ENCODE measurements at places on chromosomes 1 and 21.

DNA sequence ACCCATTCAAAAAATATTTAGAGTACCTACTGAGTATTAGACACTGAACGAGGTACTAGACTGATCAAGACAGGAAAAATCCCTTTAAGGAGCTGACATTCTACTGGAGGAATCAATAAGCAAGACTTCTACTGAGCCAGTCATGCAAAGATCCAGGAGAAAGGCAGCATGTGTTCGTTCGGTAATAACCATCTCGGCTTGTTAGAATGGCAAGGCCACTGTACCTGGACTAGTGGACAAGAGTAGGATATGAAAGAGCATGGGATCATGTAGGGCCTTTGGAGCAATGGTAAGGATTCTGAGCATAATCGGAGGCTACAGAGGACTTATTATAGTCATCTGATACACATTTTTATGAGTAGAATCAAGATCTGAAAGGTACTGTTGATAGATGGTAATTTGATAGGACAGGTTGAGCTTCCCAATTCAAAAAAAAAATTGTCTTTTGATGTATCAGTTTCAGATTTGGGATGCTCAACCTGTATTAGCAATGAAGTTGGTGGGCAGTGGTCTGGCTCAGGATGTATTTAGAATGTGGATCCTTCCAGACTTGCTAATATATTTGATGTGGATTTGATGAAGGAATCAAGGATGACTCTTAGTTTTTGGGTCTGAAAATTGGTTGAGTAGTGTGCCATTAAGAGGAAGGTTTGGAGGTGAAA lies 2.3 kb downstream of the COX20 start:
- DNase-seq, result no peak

DNA sequence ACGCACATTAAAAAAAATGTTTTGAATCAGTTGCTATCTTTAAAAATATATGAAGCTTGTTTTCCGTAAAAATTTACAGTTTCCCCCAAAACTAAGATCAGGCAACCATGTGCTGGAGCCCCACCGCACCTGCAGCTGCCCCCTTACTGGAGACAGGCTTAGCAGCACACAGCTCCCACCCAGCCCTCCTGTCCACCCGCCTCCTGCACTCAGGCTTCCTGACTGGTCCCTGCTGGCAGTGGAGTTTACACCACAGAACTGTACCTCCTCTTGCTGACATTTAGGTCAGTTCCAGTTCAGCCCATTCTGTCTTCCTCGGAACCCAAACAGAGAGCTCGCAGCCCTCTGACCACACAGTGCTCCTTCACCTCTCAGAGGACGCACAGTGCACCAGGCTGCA lies 2.1 kb downstream of the GPR161 start:
- DNase-seq, result no peak

DNA sequence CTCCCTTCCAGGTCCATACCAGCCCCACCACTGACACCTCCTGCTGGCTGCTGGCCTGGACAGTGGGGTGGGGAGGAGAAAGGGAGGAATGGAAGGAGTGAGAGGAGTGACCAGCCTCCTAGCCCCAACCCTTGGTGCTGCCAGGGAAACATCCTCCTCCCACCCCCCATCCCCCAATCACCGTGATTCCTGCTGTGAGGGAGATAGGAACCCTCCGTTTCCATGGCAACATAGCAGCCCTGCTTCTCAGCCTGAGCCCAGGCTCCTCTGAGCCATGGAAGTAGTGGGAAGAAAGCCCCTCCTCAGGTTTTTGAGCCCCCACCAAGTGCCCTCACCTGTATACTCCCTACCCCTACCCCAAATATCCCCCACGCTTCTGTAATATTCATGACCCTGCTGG lies 44.4 kb upstream of the SCMH1 start:
- no peak for DNase-seq

- peak; percentile 55 for DNase-seq
Measured at GRCh38 chr1:9437961-9438430, 101.3 kb upstream of the SLC25A33 start.

GRCh38 chr21:38798481-38798882 lies 7.2 kb upstream of the ETS2 start:
- no peak for DNase-seq

- no peak for DNase-seq
Measured at GRCh38 chr1:20410503-20410902, 75.5 kb downstream of the CAMK2N1 start.

DNA sequence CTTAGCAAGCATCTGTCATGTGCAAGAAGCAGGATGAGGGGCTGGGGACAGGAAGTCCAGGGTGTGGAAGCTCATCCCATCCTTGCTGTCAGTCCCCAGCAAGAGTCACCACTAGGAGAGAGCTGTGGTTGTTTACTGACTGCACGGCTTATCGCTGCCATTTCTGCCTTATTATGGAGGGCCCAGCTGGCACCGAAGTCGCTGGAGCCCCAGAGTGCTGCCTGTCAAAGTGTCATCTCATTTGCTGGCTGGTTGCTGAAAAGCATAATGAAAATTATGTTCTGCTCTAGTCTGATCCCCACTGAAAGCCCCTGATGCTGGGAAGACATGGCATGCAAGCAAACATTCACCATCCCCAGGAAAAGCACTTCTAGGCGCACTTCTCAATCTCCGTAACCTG lies 642.7 kb downstream of the NPHP4 start:
- DNase-seq, result no peak

GRCh38 chr1:228494970-228495853 lies 8.0 kb downstream of the RNF187 start:
- DNase-seq, result no peak

DNA sequence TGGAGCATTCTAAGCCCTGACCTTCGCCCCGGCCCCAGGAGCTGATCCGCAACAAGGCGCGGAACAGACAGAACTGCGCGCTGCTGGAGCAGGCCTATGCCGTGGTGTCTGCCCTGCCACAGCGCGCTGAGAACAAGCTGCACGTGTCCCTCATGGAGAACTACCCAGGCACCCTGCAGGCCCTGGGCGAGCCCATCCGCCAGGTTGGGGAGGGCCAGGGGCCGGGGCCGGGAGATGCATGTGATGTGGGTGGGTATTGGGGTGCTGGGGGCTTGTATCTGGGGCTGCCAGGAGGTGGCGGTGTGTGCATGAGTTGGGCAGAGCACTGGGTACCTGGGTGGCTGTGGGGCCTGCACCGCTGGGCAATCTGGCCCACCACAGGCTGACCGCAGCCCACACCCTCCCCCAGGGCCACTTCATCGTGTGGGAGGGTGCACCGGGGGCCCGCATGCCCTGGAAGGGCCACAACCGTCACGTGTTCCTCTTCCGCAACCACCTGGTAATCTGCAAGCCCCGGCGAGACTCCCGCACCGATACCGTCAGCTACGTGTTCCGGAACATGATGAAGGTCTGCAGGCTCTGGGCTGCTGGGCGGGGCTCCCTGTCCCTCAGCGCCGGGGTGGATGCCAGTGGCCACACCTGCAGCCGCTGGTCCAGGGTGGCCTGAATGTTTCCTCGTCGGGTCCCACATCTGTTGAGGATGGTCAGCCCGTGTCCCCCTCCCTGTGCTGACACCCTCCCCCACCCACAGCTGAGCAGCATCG lies 65.8 kb downstream of the TRIM11 start:
- no peak for DNase-seq

GRCh38 chr1:61053226-61053711 lies 29.1 kb upstream of the NFIA start:
- DNase-seq, result no peak

DNA sequence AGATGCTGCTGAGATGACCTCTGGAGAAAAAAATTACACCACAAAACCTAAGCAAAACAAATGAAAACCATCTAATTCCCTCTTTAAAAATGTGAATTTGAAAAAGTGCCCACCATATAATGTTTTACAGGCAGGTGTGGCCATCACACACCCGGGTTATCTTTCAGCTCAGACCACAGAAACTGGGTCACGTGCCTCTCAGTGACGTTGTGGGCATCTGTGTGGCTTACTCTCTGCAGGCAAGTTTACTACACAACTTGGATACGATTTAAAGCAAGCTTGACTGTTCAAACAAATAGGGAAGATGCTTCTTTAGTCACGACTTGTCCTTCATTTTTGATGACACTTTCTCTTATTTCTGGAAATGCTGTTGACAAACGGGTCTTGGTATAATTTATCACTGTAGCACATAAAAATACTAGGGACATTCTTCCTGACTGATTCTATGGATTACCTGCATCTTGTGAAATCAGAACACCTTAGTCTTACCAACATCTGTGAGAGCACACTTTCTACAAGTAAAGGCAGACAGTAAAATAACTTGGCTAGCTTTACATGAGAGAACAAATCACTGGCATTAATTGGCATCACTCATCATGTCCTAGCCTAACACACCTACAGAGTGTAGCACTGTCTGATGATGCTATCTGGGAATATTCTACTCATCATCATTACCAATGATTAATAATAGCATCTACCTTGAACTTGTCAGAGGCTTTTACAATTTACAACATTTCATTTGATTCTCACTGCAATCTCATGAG lies 89.3 kb upstream of the EDEM3 start:
- no peak for DNase-seq

DNA sequence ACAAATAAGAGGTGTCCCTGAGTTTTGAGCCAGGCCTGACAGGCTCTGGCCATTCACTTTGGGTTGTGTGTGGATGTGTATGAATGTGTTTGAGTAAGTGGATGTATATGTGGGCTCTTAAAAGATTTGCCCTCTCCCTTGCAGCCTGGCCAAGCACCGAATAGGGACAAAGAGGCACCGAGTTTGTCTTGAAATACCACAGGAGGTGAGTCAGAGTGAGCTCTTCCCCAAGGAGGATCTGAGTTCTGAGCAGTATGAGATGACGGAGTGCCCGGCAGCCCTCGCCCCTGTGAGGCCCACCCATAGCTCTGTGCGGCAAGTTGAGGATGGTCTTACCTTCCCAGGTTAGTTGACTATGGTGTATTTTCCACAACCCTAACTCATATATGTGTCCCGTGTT lies 19.0 kb downstream of the KDM4A start:
- DNase-seq, result no peak

DNA sequence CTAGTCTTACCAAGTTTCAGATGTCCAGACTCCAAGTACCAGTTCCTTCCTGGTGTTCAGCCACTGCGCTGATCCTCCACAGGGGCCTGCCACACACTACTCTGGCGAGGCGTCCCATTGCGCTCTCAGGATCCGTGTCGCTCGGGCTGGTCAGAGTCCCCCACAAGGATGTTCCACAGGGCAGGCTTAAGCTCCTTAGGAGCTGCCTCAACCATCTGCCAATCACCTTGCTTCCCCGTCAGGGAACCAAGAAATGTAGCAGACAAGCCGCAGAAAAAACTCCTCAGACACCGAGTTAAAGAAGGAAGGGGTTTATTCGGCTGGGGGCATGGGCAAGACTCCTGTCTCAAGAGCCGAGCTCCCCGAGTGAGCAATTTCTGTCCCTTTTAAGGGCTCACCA lies 9.8 kb downstream of the OR2W3 start:
- no peak for DNase-seq

DNA sequence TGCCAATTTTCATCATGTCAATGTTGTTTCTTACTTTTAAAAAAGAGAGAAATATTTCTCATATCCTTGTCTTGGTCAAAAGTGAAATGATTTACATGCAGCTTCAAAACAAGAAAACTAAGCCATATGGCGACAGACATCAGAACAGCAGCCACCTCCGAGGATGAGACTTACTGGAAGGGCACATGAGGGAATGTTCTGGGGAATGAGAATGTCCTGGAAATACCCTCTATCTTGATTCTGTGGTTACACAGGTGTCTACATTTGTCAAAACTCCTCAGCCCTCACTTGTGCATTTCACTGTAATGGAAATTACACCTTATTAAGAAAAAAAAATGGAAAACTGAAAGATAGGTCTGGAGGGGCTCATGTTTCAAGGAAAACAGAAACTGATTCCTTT lies 14.2 kb upstream of the ECE1 start:
- no peak for DNase-seq

DNA sequence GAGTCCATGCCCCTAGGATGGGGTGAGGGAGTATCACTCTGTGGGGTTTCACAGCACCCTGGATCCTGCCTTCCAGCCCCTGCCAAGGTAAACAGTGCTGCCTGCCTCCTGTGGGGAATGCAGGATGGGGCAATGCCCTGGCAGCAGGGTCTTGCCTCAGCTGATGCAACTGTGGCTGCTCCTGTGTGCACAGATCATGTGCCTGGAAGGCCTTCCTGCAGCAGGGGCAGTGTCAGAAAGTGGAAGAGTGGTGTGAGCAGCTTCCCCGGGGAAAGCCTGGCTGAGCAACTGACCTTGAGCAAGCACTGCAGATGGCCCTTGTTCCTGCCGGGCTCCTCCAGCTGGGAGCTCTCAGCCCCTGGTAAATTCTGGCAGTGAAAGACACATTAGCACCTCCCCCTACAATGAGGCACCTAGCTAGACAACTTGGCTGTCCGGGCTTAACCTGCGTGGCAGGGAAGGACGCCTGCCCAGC lies 9.9 kb downstream of the TOR3A start:
- DNase-seq, result peak; percentile 99
